ENCODE measurements at places on chromosomes 2 and 18. TPM values are rescaled to one million over a fixed set of nuclear protein-coding genes. Genes with fewer than 3 reads are reported as not detected.

KCNS3 gene
- polyA plus RNA-seq = 4.2 TPM

KCNF1 gene
- not detected for polyA plus RNA-seq

GRCh38 chr2:54422072-54422581, 34.0 kb upstream of the SPTBN1 start:
- no peaks in the 10 kb centered on the region for H3K27me3 ChIP-seq
- H3K4me1 ChIP-seq = peaks cover 8% of the 10 kb centered on the region
- no peak for DNase-seq
- no peaks in the 10 kb centered on the region for H3K36me3 ChIP-seq
- no peak overlapping the region for H3K27ac ChIP-seq

GRCh38 chr2:149767516-149767974, 180.0 kb upstream of the MMADHC start:
- H3K4me3 ChIP-seq = no peak overlapping the region
- no peaks in the 10 kb centered on the region for H3K27me3 ChIP-seq
- no peak overlapping the region for H3K27ac ChIP-seq
- no peaks in the 10 kb centered on the region for H3K36me3 ChIP-seq

- no peaks in the 10 kb centered on the region for H3K27me3 ChIP-seq
- no peak for DNase-seq
- no peak overlapping the region for H3K4me3 ChIP-seq
- H3K27ac ChIP-seq = no peak overlapping the region
Observed at GRCh38 chr2:235421618-235422017, 72.2 kb upstream of the AGAP1 start.

DNA sequence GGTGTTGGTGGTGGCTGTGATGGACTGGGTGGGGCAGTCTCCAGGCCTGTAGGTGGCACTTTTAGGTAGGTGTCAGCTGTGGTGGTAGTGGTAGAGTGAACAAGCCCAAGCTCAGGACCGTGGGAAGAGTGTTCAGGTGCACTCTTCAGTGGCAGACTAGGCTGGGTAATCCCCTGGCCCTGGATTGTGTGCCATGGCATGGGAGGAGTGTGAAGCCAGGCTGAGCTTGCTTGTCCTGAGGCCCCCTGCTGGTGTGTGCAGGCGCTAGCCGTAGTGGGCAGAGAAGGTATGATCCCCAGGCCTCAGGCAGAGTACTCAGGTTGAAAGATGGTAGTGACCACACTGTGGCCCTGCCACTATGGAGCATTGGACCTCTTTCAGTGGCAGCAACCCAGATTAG, 850.3 kb downstream of the DSC3 start:
- H3K4me3 ChIP-seq = no peak overlapping the region
- no peak for DNase-seq
- H3K27ac ChIP-seq = no peak overlapping the region
- H3K36me3 ChIP-seq = no peaks in the 10 kb centered on the region

All from sigmoid colon (tissue), 7 donors.